NAMALWA (cell line): ENCODE measurements at places on chromosomes 7 and 10.

GRCh38 chr7:134920026-134920753 lies 66.1 kb upstream of the AGBL3 start:
- DNase-seq: no peak

- no peak for DNase-seq
Observed at GRCh38 chr10:34811968-34812514, 3.1 kb downstream of the PARD3 start.

DNA sequence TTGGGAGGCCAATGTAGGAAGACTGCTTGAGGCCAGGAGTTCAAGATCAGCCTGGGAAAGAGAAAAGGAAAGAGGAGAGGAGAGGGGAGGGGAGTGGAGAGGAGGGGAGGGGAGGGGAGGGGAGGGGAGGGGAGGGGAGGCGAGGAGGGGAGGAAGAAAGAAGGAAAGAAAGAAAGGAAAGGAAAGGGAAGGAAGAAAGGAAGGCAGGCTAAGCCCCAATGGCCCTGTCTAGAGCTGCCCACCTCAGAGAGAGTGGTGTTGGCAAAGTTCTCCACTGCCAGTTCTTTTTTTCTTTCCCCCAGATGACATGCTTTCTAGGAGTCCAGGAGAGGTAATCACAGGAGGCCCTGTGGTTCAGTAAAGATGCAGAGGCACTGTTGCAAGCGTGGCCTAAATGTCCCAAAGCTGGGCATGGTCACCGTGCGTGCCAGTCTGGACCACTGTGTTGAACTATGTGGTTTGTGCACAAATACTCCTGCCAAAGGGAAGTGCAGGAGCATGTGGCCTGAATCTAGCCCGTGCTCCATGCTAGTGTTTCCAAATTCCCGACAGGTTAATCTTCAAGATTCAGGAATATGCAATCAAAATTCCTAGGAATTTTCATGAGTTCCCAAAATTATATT lies 39.7 kb downstream of the ODAD2 start:
- DNase-seq: no peak

GRCh38 chr10:117946525-117947070 lies 100.1 kb downstream of the RAB11FIP2 start:
- DNase-seq: no peak

DNA sequence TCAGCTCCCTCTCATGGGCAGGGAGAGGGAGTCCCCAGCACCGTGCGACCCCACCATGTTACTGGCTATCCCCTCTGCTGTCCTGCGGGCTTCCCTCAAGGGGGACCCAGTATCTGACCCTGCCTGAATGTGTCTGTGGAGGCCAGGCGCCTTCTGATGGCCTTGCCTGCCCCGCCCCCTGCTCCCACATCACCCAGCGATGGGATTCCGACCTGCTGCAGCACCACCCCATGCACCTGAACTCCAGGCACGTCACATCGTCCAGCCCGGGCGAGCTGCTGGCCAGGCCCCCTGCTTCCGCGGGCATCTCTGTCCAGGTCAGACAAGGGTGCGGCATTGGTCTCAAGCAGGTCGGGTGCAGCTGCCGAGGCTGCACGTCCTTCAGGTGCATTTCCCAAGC lies 19.0 kb downstream of the LRRC27 start:
- DNase-seq: no peak

DNA sequence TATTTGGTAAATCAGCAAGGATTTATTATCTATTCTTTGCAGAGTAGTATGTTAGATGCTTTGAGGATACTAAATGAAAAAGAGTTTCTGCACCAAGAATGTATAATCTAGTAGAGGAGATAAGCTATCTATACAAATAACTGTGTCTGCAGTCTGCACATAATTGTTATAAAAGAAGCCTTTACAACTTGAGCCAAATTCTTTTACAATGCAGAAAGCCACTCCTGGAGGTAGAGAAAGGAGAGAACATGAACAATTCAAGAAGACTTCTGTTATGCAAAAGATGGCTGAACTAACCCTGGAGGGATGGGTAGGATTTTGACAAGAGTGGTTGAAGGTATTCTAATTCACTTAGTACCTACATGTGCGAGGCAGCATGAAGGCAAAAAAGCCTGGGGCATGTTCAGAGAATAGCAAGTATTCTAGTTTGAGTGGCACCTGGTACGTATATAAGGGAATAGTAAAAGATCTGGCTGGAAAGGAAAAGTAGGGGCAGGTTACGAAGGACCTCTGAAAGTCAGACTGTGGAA lies 251.1 kb upstream of the KAT6B start:
- DNase-seq: no peak

GRCh38 chr7:23618241-23618640 lies 21.1 kb downstream of the CCDC126 start:
- DNase-seq: no peak

DNA sequence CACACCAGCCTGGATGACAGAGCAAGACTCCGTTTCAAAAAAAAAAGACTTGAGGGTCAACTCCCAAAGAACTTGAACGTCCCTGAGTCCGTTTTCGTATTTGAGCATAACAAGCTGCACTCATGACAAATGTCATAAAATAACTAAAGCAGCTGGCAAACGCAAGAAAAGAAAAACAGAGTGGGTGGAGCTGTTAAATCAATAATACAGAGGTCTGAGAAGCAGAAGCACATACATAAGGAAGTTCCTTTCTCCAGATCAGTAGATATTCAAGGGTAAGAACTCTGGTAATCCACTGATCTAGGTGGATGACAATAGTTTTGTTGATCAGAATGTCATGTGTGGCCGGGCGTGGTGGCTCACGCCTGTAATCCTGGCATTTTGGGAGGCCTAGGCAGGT lies 150.1 kb downstream of the FAM107B start:
- no peak for DNase-seq

DNA sequence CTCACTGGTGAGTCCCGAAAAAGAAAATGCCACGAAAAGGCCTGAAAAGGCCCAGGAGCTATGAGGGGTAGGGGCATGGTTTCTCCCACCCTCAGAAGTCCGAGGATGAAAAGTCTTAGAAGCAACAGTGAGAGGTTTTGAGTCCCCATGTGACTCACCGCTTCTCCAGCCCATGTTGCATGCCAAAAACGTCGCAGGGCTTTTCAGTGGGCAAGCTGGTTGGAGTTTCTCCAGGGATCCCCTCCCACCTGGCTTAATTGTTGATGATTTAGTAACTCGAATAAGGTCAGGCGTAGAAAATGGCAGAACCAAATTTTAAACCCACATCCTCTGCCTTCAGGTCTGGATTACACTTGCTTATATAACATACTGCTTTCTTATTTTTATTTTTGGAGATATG lies 96.3 kb upstream of the ARMC3 start:
- DNase-seq: no peak

GRCh38 chr10:1368842-1369171 lies 312.6 kb downstream of the WDR37 start:
- DNase-seq: no peak

DNA sequence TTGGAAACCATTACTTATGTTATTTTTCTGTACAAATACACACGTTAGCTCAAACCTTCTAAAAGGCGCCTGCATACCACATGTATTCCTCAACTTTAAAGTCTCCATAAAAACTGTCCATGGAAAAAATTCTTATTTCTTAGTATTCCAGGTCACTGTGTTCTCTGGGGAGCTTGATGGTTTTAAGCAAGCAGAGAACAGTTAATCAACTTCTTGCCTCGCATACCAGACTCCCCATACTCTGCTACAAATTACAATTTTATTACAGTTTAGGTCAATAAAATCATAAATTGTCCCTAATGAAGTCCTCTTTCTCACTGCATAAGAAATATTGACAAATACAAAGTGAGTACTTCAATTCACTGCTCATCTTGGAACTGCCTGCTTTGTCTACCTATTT lies 77.0 kb upstream of the GPR22 start:
- DNase-seq: no peak

GRCh38 chr10:34815185-34816084 lies at the start of gene PARD3:
TSS of gene PARD3 (minus strand) at chr10:34815296. CDS start at chr10:34814995, 301 bp downstream.
- DNase-seq: no peak

- no peak for DNase-seq
Observed at GRCh38 chr10:16987206-16987621, 142.4 kb downstream of the CUBN start.
